ENCODE measurements at places on chromosomes 6 and 20.

- DNase-seq = no peak
Measured at GRCh38 chr6:113184736-113185135, 672.4 kb upstream of the MARCKS start.

- DNase-seq = no peak
Measured at GRCh38 chr6:3571250-3571681, 114.4 kb upstream of the SLC22A23 start.

DNA sequence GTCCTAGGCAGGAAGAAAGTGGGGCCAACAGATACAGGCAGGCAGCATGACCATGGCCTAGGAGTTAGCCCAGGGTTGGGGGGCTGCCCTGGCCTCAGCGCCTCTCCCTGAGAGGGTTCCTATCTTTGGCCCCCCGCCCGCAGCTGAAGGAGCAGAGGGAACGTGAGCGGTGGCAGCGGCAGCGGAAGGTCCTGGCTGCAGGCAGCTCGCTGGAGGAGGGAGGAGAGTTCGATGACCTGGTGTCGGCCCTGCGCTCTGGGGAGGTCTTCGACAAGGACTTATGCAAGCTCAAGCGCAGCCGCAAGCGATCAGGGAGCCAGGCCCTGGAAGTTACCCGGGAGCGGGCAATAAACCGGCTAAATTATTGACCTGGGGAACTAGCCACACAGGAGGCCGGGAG, 32.6 kb downstream of the MOCS1 start:
- DNase-seq = no peak

DNA sequence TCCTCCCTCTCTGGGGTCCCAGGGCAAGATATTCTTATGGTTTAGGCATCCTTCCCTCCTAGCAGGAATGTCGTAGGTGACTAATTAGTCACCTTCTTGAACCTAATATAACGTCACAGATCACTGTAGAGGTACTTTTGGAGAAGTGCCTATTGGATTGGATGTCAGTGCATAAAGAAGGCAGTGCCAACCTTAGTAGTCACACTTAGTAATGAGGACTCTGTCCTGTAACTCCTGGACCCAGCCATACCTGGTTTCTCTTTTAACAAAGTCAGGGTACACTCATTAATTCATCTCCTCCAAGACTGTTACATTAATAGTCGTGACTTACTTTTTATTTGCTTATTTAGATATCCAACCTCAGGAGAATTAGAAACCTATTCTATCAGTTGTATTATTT, 20.0 kb downstream of the VTA1 start:
- DNase-seq = no peak

GRCh38 chr6:168049277-168049676, 29.7 kb downstream of the FRMD1 start:
- DNase-seq = no peak

- DNase-seq = no peak
Measured at GRCh38 chr6:166541876-166542579, 44.5 kb downstream of the RAMACL start.

DNA sequence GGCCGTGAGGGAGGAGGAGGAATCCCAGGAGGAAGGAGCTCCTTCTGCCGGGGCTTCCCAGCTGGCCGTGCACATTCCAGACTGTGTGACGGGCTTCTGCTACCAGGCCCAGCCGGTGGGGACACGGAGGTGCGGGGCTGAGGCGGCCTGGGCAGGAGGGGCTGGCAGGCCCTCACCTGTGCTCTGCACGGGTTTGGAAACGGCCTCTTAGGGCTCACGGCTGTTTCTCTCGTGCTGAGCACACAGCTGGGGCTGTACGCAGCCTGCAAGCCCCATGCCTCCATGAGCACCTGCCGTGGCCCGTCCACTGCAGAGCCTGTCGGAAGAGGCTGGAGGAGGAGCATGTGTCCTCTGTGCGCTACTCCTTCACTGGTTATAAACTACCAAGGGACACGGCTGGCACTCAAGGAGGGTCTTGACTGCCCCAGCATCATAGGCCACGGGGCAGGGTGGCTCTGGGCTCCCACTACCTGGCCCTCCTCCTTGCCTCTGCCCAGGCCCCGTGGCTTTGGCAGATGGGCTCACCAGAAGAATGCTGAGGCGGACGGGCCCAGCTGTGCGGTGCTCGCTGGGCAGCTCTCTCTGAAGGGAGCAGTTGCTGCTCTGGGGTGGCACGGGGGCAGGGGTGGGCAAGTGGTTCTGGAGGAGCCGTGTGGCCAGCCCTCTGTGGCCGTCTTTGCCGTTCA, 15.8 kb downstream of the NPEPL1 start:
- DNase-seq = no peak

GRCh38 chr6:156846845-156847599, 69.8 kb downstream of the ARID1B start:
- no peak for DNase-seq

- no peak for DNase-seq
Measured at GRCh38 chr6:43120944-43121913, 45.1 kb downstream of the PTK7 start.

DNA sequence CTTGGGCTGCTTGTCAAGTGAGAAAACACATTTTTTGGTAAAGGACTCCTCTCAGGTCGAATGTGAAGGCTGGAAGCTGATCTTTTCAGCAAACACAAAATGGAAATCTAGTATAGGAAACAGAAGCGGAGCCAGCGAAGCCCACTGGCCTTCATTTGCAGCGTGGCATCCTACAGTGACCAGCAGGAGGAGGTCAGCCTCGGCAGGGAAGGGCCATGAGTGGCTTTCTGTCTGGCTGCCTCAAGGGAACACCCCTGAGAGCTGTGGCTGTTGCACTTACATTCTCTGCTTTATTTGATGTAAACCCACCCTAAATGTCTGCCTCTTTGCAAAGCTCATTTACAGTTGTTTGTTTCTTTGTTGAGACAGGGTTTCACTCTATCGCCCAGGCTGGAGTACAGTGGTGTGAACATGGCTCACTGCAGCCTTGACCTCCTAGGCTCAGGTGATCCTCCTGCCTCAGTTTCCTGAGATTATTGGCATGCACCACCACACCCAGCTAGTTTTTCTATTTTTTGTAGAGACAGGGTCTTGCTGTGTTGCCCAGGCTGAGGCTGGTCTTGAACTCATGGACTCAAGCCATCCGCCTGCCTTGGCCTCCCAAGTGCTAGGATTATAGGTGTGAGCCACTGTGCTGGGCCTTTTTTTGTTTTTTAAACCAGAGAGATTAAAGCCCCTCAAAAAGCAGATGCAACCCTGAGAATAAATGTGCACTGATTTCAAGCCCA, 322.0 kb upstream of the SOX4 start:
- no peak for DNase-seq

DNA sequence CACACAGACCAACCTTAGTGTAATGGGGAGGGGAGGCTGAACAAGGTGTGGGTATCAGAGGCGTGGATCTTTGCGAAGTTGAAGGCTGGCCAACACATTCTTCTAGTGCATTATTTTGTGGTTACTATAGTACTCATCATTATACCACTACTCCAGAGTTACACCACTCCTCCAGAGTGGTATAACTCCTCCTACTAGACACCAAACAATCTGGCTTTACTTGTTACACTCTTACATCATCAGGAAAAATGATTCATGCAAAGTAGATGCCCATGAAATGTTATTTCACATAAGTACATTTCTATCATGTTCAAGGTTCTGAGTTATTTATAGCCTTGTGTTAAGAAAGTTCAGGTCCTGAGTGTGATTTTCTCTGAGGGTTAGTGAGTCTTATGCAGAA, 443.1 kb upstream of the OPRM1 start:
- no peak for DNase-seq

DNA sequence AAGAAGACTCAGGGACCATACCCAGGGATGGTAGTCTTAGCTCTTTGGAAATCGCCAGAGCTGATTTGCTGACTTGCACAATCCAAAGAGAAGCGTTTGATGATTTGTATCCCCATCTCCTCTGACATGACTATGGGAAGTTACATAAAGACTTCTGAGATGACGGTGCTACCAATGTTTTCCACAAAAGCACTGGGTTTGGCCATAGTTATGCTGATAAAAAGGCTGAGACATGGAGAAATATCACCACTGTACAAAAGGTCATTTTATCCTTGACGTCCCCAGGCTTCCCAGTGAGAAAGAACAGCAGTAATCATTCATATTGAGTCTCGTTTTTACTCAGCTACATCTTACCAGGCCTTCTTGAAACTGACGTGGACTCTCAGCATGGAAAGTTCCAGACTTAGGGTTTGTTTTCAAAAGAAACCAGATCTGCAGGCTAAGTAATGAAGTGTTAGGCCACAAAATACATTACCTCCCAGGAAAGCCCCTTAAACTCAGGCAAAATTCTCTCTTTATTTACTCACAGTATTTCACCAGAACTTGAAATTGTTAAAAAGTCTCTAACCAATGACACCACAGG, 370.3 kb upstream of the JARID2 start:
- no peak for DNase-seq

GRCh38 chr6:25872814-25873213, 1.2 kb downstream of the SLC17A3 start:
- no peak for DNase-seq

GRCh38 chr6:3330199-3330598, 71.5 kb downstream of the PSMG4 start:
- no peak for DNase-seq

DNA sequence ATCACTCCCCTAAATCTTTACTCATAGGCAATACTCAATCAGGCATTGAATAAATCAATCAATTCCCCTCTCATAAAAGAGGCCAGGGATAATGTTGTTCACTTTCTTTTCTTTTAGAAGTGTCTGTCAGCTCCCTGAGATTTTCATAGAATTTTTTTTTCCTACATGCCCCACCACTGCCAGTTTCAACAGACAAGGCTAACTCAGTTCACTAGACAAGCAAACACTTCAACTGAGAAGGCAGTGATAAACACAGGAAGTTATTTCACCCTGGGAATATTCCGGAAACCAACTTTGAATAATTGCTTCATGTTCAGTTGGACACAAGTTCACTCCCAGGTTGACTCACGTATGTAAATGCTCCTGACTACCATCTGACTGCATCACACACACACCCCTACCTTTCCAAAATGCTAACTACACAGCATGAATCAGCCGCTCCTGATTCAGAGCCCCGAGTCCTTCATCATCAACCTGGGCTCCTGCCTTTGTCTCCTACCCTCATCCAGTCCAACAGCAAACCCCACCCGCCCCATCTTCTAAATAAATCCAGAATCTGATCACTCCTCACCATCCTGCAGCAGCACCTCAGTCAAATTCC, 143.9 kb downstream of the BCAS1 start:
- no peak for DNase-seq
